Activated naive CD8-positive, alpha-beta T cell treated with anti-CD3 and anti-CD28 coated beads for 36 hours (primary cell): ENCODE measurements at places on chromosomes 2 and 18. TPM values are rescaled to one million over a fixed set of nuclear protein-coding genes. Genes with fewer than 3 reads are reported as not detected.

- DNase-seq = no peak
Measured at GRCh38 chr2:134173338-134174016, 80.4 kb upstream of the MGAT5 start.

GRCh38 chr2:127818241-127818640, 7.3 kb upstream of the WDR33 start:
- no peak for DNase-seq

GRCh38 chr2:98552499-98553179, 55.7 kb downstream of the COA5 start:
- no peak for DNase-seq

- no peak for DNase-seq
Measured at GRCh38 chr2:85132397-85132796, 795 bp upstream of the TCF7L1 start.

GRCh38 chr2:144364944-144365738, 154.8 kb downstream of the ZEB2 start:
- no peak for DNase-seq

- DNase-seq = no peak
Measured at GRCh38 chr2:238161291-238162051, 2.7 kb downstream of the ERFE start.

DNA sequence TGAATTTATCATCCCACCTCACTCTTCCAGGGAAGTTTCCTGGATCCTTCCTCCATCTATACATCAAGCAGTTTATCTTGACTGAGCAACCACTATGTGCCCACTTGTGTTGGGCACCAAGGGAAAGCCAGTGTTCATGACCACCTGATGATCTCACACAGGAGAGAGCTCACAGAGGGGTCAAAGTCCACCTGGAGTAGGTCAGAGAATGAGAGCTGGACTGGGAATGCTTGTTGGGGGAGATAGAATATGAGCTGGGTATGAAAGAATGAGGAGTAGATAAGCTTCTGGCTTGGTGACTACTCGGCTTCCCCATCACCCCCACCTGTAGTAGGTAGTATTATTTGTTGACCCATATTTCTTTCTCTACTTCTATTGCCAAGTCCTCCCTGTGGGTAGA, 72.2 kb upstream of the CYRIA start:
- DNase-seq = no peak

DNA sequence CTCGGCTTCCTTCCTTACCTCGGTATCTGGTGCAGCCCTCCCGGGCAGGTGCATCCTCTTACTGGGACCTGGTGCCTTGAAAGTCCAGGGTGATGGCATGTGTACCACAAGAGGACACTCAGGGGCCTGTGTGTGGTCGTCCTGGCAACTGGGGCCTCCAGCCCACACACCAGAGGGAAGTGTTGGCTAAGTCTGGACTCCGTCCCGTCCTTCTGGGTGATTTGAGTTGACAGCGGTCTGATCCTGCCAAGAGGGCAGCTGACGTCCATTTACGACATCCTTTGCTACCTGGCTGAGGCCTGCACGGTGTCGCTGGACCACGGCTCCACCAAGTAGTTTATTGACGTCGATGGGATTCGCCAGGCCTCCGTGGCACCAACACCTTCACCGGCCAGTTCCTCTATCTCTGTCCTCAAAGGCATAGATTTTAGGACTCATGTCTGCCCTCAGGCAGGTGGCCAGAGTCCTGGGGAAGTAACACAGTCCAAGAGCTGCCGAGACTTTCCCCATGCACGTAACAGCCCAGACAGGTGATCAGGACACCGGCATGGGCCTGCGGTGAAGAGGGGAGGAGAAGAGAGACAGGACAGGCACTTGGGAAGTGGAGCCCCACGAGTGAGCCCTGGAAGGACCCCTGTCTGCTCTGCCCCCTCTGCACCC, 186.0 kb upstream of the HDAC4 start:
- DNase-seq = no peak

- DNase-seq = no peak
Measured at GRCh38 chr2:208112969-208113368, 11.4 kb downstream of the CRYGD start.

- no peak for DNase-seq
Measured at GRCh38 chr2:229627728-229628127, 86.6 kb downstream of the DNER start.

DNA sequence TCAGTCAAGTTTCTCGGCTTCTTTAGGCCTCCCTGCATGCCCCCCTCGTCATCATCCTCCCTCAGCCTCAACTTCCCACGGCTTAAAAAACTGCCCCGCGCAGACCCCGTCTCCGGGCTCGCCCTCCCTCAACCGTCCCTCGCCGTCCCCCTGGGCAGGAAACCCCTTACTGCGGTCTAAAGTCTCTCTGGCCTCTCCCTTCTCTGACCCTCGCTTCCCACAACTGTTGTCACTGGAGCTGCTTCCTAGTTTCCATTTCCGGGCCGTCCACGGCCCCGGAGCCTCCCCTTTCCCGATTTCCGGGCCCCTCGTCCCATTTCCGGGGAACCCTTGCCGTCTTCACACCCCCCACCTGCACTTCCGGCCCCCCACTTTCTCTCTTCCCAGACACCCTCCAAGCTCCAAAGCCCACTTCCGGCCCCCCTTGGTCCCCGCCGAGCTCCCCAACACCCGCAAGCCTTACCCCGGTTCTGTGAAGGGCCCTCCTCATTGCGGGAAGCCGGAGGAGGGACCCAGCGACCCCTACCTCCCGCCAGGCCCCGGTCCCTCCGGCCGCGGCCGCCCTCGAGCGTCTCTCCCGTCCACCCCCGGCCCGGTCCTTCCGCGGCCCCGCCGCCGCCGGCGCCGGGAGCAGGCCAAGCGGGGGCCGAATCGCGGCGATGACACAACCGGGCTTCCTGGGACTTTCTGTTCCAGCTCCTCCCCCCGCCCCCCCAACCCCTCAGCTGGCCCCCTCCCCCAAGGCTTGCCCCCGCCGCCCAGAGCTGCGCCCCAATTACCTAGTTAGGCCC, 513 bp downstream of the TRIP12 start:
- DNase-seq = peak; percentile 68

GRCh38 chr2:176959614-176960013, 253.0 kb upstream of the HNRNPA3 start:
- DNase-seq = no peak

GRCh38 chr18:53698907-53699306, 525.6 kb downstream of the MBD2 start:
- no peak for DNase-seq

DNA sequence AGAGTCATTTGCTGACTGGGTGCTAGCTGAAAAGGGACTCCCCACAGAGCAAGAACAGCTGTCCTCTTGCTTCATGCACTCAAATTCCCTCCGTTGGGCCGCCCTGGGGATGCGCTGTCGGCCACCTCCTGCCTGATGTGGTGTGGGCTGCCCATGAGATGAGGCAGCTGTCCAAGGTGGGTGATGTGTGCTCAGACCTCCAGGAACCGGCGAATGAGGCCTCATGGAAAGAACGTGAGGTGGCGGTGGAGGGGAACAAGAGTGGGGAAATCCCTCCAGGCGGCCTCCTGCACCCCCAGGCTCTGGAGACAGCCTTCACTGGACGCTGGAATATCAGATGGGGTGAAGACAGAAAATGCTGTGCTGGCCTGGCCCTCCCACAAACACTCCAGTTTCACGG, 79.8 kb downstream of the LONRF2 start:
- no peak for DNase-seq

DNA sequence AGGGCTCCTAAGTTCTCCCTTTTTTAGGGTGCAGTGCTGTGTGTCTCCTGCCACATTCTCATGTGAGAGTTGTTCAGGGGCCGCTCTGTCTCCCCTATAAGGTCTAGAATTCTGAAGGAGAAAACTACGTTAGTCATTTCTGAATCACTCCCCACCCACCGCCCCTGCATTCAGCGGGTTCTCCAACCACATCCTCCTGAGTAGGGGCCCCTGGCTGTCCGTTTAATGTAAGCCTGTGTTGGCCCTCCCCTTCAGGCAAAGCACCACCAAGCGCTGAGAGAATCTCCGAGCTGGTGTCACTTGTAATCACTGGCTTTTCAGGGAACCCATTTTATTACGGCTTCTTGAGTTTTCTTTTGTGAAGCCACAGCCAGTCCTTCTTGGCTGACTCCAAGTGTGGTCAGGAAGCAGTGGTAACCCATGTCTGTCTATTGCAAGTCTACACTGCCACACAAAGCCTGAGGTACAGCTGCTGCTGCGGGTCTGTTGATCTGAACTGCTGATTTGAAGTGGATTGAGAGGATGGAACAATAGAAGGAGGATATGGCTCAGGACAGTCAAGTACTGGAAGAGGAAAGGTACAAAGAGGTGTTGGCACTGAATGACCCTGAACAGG, 16.9 kb downstream of the LCT start:
- DNase-seq = peak; percentile 91

DNA sequence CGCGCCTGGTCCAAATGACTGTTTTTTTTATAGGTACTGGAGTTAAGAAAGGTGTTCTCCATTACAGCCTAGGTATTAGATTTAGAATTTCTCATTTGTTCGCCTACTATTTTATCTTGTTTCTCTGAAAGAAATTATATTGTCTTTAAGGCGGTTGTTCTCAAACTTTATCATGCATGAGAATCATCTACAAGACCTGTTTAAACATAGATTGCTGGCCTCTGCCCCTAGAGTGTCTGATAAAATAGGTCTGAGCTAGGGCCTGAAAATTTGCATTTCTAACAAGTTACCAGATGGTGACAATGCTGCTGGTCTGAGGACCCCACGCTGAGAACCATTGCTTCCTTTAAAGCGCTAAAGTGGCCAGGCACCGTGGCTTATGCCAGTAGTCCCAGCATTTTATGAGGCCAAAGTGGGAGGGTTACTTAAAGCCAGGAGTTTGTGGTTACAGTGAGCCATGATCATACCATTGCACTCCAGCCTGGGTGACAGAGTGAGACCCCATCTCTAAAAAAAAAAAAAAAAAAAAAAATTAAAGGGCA, 34.0 kb upstream of the RNF138 start:
- no peak for DNase-seq

The POTEJ gene
- total RNA-seq = not detected

The MAL gene
- 52.9 TPM for total RNA-seq

The TPRKB gene
- 39.6 TPM for total RNA-seq

The BCL11A gene
- total RNA-seq = 1.8 TPM

The IL36A gene
- total RNA-seq = not detected
